ENCODE measurements at places on chromosomes 2 and 18.

GRCh38 chr2:45441571-45441970 is 169.5 kb downstream of the SRBD1 start:
- no peak for DNase-seq

GRCh38 chr18:49305688-49306336 is 154.6 kb downstream of the DYM start:
- no peak for DNase-seq

- DNase-seq, result no peak
Observed at GRCh38 chr2:1652034-1652790, 92.1 kb downstream of the PXDN start.

GRCh38 chr2:64262071-64262470 is 117.9 kb upstream of the PELI1 start:
- no peak for DNase-seq

GRCh38 chr2:46274586-46274985 is 22.6 kb upstream of the EPAS1 start:
- no peak for DNase-seq

DNA sequence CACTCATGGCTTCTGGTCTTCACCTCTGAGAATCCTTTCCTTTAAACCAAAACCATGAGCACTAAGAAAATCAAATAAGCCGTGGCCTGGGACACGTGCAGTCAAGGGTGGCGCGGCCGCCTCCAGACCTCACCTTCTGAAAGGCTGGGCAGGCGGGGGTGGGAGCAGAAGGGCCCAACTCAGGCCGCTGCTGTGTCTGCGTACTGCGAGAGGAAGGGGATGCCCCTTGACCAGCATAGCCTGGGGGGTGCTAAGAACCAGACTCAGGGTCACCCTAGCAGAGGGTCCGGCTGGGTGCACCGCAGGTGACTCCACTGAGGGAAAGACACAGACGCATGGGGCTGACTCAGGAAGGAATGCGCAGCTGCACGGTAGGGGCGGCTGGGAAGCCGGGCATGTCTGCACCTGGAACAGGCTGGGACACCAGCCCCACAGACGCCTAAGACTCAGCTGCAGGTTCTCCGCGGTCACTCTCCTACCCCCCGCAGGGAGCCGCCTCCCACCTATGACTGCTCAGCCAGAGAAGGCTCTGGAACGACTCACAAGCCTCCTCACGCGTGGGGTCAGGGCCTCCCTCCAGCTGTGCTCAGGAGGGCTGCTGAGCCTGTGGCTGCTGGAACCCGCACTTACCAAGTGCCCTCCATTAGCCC is 432.4 kb upstream of the MYT1L start:
- no peak for DNase-seq

DNA sequence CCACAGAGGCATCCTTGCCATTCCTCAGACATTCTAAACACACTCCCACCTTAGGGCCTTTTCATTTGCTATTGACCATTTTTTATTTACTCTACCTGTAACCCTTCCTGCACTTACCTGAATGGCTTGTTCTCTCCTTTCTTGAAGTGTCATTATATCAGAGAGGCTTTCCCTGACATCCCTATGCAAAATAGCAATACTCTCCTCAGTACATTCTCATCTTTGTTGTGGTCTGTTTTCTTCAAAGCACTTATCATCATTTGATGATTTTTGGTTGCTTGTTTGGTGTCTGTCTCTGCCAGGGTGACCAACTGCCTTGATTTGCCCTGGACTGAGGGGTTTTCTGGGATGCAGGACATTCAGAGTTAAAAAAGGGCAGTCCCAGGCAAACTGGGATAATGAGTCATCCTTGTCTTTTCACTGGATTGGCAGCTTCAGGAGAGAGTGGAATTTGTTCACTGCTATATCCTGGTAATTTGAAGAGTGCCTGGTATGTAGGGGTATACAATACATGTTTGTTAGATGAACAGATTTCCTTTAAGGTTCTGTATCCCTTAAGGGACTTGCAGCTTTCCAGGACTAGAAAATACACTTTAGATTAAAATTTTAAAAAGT is 102.4 kb downstream of the BABAM2 start:
- DNase-seq, result no peak

- no peak for DNase-seq
Observed at GRCh38 chr2:230934231-230935129, 9.4 kb upstream of the GPR55 start.

DNA sequence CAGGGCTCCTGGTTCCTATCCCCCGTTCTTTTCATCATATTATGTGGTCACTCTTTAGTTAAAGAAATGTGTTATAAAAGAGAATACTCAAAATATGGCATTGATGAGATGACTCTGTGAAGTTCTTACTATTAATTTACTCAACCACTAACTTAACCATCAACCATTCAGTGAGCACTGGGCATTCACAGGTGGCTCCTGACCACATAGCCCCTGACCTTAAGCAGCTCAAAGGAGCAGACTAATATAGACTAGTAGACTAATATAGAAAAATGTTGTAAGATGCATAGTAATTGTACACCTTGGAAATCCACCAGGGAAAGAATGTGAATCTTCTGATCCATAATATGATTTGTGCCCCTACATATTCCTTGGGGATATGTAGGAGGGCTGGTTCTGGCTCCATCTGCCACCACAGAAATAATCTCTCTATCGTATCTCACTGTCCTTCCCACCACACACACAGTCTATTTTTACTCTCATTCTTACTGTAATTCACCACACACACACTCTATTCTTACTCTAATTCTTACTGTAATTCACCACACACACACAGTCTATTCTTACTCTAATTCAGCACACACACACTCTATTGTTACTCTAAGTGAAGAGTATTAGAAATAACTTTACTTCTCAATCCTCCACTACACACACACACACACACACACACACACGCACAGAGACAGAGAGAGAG is 188.9 kb upstream of the ITGA4 start:
- no peak for DNase-seq

DNA sequence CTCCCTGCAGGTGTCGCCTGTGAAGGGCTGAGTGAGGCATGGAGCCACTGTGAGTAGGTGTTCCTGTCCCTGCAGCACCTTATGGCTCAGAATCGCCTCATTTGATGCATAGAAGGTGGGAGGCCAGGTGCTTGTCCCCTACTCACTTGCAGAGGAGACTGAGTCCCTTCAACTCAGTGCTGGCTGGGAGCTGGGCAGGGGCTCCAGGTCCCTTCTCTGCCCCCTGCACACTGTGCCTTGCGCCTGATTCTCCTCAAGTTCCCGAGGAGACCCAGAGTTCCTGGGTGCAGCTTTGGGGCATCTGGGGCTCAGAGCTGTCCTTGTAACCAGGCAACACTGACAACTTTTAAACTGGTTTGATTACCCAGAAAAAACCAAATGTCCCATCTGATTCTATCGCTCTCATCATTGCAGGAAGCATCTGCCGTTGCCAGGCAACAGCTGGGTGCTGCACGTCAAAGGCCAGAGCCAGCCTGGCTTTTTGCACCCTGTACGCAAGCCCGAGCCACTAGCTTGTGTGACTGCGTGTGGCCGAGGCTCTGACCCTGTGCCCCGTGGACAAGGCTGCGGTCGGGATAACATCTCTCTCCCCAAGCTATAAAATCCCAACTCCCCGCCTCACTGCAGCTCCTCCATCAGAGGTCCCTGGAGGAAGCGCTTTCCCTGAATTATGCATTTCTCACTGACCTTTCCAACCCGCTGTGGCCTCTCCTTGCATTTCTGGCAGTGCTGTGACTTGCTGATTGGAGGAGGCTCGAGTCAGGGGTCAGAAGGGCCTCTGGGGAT is 130.8 kb upstream of the HDAC4 start:
- no peak for DNase-seq

DNA sequence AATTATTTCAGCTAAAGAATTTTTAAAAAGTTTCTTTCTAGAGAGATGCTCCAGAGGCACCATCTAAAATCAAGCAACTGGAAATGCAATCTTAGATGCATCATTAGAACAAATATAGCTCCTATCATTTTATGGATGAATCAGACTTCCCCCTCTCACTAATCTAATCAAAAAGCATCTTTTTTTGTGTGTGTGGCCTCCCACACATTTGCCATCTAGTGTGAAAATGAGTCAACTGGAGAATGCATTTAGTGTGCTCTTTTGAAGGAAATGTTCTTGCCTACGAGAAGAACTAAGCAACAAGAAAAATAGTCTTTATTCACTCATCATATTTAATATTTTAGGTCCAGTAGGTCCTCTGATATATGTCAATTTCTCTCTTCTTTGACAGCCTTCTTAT is 39.5 kb upstream of the FIGN start:
- DNase-seq, result no peak

GRCh38 chr2:165253178-165253577 is 14.0 kb downstream of the SCN2A start:
- DNase-seq, result no peak

DNA sequence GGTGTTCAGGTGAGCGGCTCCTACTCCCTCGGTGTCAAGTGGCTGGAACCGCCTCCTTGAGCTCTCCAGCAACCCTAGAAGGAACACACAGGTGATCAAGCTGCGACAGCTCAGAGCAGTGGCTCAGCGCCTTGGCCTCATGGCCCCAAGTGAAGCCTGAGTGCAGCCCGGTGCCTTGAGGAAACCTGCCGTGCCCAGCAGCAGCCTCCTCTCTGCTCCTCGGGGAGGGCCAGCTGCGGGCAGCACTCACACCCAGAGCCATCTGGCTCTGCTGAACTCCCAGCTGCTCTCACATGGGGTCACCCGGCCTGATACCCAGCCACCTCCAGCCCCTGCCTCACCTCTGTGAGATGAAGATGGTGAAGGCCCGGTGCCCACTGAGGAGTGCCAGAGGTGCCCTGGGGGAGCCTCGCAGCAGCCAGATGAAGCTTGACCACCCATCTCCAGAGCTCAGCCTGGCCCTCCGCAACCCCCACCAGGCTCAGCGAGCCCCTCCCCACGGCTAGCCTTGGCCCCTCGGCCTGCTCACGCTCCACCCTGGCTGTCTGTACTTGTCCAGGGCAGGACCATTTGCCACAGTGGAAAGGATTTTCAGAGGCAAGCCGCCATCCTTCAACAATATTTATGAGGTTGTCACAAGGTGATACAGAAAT is 70.6 kb upstream of the RAB6C start:
- no peak for DNase-seq

GRCh38 chr18:72091369-72091768 is 452.8 kb downstream of the CBLN2 start:
- DNase-seq, result no peak

DNA sequence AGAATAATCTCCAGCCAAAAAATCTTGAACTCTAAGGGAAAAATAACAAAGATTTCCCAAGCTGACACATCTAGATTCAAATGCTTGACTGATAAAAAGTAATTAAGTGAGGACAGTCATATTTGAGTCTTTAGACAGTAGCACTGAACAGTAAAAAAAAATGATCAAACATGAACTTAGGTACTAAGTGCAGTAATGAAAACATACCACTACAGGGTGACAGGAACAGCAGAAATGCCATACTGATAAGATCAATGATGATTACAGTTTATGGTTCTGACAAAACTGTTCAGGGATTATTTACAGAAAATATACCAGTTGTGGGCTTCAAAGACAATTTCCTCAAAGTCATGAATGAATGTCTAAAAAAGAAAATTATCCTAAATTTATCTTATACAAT is 80.3 kb downstream of the OSBPL1A start:
- no peak for DNase-seq

- no peak for DNase-seq
Observed at GRCh38 chr2:217555081-217555876, 447.5 kb downstream of the TNS1 start.

DNA sequence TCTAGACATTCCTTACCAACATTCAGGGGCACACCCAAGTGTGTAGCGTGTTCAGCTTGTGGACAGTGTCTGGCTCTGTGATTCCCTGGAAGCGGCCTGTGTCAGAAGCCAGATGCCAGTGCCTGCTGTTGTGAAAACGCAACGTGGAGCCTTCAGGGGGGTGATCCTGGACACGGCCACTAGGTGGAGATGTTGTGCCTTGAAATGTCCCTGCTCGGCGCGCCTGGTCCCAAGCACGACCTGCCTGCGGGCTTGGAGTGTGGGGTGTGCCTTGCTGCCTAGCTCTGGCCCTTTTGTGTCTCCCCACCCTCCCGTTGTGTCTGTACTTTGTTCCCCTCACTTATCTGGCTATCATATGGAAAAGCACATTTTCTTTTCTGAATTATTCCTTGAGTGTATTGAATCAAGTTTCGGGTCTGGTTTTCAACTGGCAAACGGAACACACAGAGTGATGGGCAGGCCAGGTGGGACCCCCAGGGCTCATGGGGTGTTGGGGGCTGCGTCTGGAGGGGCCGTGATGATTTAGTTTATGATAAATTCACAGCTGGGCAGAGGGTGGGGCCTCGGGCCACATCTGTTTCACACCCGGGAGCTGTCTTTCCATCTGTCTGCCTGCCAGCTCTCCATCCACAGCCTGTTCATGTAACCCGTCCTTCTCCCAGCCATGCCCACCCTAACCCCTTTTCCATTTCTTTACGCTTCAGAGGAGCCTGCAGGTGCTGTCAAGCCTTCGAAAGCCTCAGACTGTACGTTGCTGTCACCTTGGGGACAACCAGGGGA is 95.5 kb downstream of the DYSF start:
- peak; percentile 12 for DNase-seq

GRCh38 chr2:25285265-25286024 is 56.3 kb downstream of the DNMT3A start:
- DNase-seq, result no peak

GRCh38 chr2:98091738-98092137 is 4.8 kb downstream of the VWA3B start:
- DNase-seq, result no peak

DNA sequence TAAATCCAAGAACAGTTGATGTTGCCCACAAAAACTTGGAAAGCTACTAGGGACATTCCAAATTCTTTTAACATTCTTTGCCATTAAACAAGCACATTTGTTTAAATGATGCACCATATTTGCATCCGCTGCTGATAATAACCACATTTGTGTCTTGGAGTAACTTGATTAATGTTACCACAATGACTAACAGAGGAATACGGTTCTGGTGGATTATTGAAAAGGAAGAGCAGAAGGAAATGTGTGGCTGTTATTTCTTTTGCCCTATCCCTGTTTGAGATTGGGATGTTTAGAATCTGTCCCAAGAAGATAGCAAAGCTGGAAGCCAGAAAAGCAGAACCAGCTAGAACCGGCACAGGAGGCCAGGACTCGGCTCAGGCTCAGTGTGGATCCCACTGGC is 39.2 kb upstream of the RASGRP3 start:
- no peak for DNase-seq

- DNase-seq, result no peak
Observed at GRCh38 chr2:233346930-233347329, 7.4 kb upstream of the DGKD start.

DNA sequence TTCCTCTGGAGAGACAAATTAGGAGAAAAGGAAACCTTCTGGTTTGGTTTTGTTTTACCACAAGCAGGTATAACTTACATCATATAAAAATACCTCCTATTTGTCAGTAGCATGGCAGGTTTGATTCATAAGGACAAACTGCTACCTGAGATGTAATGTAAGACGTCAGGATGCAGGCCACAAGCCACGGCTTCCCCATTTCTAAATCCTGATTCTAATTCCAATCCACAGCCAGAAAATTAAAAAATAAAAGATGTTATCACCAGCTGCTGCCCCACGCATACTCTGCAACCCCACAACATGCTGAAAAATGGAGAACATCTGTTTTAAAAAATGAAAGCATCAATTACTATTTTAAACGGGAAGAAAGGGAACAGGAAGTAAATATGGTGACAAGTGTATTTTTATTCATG is 197.6 kb downstream of the BCL11A start:
- DNase-seq, result no peak
